CD4-positive, alpha-beta T cell (primary cell): ENCODE measurements at places on chromosomes 3 and 15. TPM values are rescaled to one million over a fixed set of nuclear protein-coding genes. Genes with fewer than 3 reads are reported as not detected.
A peak's percentile ranks its signal among the peaks of the same experiment; 100 is the strongest.

DNA sequence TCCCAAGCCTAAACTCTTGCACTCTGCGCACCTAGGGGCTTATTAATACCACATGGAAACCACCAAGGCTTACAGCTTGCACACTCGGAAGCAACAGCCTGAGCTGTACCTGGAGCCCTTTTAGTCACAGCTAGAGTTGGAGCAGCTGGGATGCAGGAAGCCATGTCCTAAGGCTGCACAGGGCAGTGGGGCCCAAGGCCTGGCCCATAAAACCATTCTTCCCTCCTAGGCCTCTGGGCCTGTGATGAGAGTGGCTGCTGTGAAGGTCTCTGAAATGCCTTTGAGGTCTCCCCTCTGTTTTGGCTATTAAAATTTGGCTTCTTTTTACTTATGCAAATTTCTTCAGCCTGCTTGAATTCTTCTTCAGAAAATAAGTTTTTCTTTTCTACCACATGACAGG, 383.9 kb upstream of the UBE2E2 start:
- no peak for DNase-seq

GRCh38 chr3:152839511-152839910, 4.6 kb downstream of the P2RY1 start:
- DNase-seq = no peak

The CHP1 gene
- total RNA-seq = 25.5 TPM

The CD200 gene
- 5.2 TPM for total RNA-seq

GRCh38 chr15:93241696-93242585, 152.9 kb upstream of the RGMA start:
- no peak for DNase-seq

DNA sequence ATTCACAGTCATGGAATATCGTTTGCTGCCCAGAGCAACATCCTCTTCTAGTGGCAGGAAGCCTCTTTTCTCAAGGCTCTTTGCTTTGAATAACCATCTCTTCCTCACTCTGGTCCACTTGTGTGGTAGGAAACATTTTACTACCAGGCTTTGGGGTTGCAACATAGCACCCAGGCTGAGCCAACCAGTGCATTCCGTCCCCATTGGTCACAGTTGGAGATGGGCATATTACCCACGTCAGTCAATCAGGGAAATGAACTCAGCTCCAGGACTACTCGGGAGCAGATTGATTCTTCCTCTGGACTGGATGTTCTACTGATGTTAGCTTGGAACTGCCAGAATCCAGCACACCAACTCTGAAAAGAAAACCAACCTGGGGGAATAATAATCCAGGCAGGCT, 4.2 kb upstream of the PEX5L start:
- DNase-seq = no peak

The EPHB1 gene
- 0.49 TPM for total RNA-seq

DNA sequence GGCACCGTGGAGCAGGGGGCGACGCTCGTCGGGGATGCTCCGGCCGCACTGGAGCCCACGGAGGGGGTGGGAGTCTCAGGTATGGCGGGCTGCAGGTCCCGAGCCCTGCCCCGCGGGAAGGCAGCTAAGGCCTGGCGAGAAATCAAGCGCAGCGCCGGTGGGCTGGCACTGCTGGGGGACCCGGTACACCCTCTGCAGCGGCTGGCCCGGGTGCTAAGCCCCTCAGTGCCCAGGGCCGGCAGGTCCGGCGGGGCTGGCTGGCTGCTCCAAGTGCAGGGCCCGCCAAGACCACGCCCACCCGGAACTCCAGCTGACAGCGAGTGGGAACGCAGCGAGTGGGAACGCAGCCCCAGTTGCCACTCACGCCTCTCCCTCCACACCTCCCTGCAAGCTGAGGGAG, 676.4 kb downstream of the SI start:
- no peak for DNase-seq

DNA sequence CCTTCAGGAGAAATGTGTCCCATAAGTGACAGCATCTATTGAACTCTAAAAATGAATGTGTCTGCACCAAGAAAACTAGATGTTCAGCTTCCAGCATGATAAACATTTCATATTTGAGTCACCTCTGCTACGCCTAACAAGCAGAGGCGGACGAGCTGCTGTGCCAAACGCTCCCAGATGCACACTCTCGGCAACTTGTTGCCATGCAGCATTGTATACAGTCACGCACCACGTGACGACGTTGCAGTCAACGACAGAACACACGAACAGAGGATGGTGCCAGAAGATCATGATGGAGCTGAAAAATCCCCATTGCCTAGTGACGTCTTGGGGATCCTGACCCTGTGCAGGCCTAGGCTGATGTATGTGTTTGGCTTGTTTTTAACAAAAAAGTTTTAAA, 137.5 kb downstream of the XXYLT1 start:
- peak; percentile 87 for DNase-seq

The SLC12A1 gene
- not detected for total RNA-seq

The UROC1 gene
- not detected for total RNA-seq

DNA sequence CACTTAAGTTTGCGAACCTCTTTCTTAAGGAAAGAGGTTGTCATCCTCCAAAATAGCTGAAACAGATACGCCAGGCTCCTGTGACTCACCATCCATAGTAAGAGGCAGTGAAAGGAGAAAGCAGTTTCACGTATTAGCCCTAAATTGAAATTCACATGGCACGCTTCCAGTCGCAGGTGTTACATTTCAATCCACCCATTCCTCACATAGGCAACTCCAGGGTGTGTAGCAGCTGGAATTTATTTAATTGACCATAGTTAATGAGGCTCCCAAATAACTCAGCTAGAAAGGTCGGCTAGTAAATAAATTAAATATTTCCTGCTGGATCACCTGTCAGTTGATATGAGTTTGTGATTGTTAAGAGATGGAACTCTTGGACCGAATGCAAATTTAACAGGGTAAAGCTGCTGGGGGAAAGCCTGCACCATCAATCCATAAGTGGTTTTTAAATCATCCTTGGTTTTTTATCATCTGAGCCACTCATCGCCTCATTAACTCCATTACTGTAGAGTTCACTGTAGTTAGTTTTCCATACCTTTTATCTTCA, 19.6 kb downstream of the NSUN3 start:
- no peak for DNase-seq

DNA sequence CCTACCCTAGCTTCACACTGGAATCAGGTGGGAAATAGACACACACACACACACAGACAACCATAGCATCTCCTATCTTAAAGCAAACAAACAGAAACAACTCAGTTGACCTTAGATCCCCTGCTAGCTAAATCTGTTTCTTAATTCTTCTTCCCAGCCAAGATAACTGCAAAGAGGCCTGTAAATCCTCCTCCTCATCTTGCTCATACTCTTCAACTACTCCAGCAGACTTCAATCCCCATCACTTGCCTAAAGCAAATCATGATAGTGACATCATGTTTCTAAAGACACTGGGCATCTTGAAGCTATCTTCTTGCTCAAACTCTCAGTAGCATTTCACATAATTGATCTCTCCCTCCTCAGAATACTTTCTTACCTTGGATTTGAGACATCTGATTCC, 303.0 kb downstream of the RBMS3 start:
- DNase-seq = no peak

The UBR1 gene
- total RNA-seq = 42.6 TPM

The NLGN1 gene
- total RNA-seq = not detected

GRCh38 chr3:125144653-125145314, 67.8 kb downstream of the SLC12A8 start:
- DNase-seq = no peak

DNA sequence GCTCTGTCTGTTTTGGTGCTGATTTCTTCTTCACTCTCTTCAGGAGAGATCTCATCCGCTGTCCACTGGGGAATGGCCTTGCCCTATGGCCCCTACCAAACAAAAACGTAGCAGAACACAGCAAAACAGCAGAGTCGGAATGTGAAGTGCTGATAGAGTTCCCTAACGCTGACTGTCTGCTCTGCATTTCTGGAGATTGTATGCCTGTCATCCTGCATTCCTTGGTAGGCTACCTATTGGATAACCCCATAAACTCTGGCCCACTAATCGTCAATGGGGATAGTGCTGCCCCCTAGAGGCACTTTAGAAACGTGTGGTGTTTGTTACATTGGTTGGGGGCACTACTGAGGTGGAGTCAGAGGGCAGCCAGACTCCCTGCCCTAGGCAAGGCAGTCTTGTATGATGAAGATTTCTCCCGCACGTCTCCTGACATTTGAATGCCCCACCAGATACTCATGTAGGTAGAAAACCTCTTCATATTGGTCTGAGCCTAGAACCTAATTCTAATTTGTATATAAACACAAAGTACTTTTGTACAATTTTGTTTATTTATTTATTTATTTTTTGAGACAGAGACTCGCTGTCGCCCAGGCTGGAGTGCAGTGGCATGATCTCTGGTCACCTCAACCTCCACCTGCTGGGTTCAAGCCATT, 15.6 kb upstream of the MAGEF1 start:
- peak; percentile 76 for DNase-seq

The KIF15 gene
- 0.08 TPM for total RNA-seq

DNA sequence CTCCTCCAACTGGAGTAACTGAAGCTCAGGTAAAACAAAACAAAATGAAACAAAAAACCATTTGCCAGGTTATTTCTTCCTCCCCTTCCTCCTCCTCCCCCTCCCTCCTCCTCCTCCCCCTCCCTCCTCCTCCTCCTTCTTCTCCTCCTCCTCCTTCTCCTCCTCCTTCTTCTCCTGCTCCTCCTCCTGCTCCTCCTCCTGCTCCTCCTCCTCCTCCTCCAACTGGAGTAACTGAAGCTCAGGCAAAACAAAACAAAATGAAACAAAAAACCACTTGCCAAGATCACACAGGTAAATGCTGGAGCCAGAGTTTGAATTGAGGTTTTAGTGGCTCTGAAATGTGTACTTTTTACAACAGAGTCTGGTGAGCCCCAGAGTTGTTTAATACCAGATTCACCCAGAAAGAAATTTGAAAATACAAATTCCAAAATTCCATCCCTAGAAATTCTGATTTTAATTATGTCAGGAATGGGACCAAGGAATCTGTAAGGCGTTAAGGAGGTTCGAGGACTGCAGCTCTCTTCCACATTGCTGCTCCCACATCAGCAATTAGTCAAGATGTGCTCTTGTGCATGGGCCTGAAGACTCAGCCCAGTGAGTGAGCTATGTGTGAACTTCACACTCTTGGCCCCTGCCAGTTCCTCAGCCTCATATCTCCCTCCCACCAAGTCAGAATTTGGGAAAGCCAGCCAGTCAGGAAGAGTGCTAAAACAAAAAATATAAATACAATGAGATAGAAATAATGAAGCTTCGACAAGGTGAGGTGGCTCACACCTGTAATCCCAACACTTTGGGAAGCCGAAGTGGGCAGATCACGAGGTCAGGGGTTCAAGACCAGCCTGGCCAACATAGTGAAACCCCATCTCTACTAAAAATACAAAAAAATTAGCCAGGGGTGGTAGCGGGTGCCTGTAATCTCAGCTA, 31.6 kb upstream of the ZNF770 start:
- DNase-seq = no peak

The ALDH1L1 gene
- not detected for total RNA-seq

The GP5 gene
- total RNA-seq = 3.3 TPM

GRCh38 chr15:81947548-81947947, 98.3 kb downstream of the MEX3B start:
- DNase-seq = no peak

The CHRNA7 gene
- not detected for total RNA-seq

The GOLGA8G gene
- total RNA-seq = not detected

GRCh38 chr15:31214864-31215489, 111.7 kb upstream of the KLF13 start:
- no peak for DNase-seq

DNA sequence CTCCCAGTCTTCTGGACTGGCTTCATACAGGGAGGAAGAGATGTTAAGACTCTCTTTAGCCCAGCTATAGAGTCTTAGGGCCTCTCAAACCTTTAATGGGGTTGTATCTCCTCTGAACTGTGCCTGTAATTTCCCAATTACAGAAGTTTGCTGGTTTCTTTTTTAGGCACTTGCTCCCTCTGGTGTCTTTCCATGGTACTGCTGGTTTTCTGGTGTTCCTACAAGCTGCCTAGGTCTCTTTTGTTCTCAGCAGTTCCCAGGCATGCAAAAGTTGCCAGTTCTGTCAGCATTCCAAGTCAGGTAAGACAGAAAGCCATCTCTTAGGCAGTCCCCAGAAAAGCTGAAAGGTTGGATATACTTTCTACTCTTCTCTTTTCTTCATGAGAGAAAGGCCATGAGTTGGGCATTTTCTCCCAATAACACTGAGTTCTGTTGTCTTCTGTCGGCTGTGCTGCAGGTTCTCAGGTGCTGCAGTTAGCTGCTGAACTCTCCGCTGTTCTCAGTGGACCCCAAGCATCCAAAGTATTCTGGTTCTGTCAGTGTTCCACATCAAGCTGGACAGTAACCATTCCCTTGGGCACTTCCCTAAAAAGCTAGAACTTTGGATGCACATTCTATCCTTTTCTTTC, 54.4 kb upstream of the EHHADH start:
- DNase-seq = peak; percentile 24

- no peak for DNase-seq
Observed at GRCh38 chr3:64138656-64139375, 86.5 kb downstream of the PRICKLE2 start.

DNA sequence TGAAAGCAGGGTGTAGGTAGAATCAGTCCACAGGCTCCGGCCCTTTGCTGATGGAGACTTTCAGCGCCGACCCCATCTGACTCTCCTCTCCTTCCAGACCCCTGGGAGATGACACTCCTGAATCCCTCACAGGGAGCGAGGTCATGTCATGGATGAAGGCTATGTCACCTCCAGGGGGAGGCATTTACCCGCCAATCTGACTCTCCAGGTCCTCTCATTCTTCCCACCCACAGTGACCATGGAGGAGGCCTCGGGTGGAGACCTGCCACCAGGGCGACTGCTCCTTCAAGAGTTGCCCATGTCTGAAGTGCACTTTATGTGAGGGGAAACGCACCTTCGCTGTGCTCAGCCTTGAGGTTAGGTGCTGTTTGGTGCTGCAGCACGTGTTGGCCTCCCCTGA, 112.7 kb downstream of the KLF13 start:
- no peak for DNase-seq

The ZNF385D gene
- not detected for total RNA-seq

DNA sequence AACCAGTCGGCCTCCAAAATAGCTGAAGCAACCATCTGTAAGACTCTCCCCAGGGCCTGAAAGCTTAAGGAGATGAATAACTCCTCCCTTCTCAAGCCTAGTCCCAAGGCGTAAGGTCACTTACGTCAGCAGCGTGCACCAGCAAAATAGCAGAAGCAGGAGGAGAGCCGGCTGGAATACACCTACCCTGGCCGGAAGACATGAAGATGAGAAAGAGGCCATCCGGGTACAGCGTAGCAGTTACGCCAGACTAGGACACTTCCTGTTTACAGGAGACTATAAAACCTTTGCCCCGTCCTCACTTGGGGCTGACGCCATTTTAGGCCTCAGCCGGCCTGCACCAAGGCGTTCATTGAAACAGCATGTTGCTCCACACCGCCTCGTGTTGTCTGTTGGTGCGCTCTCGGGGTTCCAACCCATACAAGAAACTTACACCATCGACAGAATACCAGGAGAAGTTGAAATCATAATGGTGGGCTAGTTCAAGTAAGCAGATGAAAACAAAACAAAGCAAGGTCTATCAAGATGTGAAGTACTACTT, 2.5 kb downstream of the CFAP92 start:
- DNase-seq = no peak

DNA sequence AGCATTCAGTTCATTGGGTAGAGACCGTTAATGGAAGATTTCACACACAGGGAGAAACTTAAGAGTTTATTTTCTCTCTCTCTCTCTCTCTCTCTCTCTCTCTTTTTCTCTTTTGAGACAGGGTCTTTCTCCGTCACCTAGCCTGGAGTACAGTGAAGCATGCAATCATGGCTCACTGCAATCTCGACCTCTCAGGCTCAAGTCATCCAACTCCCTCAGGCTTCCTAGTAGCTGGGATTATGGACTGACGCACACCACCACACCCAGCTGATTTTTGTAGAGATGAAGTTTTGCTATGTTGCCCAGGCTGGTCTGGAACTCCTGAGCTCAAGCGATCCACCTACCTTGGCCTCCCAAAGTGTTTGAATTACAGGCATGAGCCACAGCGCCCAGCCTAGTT, 1.6 kb downstream of the WDR72 start:
- DNase-seq = no peak

The AHSG gene
- not detected for total RNA-seq
